ENCODE measurements at places on chromosomes 11 and 22.
A peak's percentile ranks its signal among the peaks of the same experiment; 100 is the strongest.

DNA sequence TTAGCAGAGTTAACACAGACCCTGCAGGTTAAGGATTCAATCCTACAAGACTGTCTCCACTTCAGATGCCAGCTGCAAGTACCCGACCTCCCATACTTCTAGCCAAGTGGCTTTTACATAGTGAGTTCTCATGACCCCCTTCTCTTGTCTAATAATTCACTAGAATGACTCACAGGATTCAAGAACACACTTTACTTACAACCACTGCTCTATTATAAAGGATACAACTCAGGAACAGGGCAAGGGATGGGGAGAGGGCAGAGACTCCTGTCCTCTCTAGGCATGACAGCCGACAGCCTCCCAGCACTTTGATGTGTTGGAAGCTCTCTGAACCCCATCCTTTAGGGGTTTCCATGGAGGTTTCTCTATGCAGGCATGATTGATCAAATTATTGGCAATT, 60.0 kb downstream of the MYO18B start:
- no peaks in the 10 kb centered on the region for H3K36me3 ChIP-seq
- DNase-seq, result no peak
- H3K4me1 ChIP-seq, result no peaks in the 10 kb centered on the region
- peaks cover 8% of the 10 kb centered on the region for H3K27me3 ChIP-seq
- no peak overlapping the region for H3K4me3 ChIP-seq
- no peak overlapping the region for H3K27ac ChIP-seq

DNA sequence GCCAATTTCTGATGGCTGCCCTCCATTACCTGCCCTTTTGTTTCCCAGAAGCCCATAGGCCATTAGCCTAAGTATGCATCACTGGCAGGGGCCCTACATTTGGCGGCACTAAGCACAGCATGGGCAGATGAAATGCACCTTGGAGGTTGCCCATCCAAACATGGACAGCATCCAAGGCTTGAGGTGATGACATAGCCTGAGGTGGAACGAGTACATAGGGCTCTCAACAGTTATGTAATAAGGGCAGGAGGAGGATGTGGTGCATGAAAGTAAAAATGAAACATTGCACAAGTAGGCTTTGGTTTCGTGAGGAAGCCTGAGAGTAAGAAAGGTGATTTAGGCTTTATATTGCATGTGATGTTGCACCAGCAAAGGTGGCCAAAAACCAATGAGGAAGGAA, 148.1 kb downstream of the FAM76B start:
- peak; percentile 56 for DNase-seq
- peak overlapping the region; percentile 1 for H3K4me3 ChIP-seq
- H3K4me1 ChIP-seq, result peaks cover 22% of the 10 kb centered on the region
- H3K27me3 ChIP-seq, result no peaks in the 10 kb centered on the region
- H3K36me3 ChIP-seq, result peaks cover 29% of the 10 kb centered on the region

GRCh38 chr11:129277198-129277843, 85.2 kb upstream of the ARHGAP32 start:
- H3K27ac ChIP-seq, result no peak overlapping the region
- H3K4me3 ChIP-seq, result peak overlapping the region; percentile 81
- DNase-seq, result no peak
- H3K27me3 ChIP-seq, result peaks cover 15% of the 10 kb centered on the region
- peaks cover 29% of the 10 kb centered on the region for H3K4me1 ChIP-seq

- no peak overlapping the region for H3K4me3 ChIP-seq
- H3K27ac ChIP-seq, result no peak overlapping the region
- DNase-seq, result no peak
- no peaks in the 10 kb centered on the region for H3K36me3 ChIP-seq
- H3K4me1 ChIP-seq, result no peaks in the 10 kb centered on the region
Observed at GRCh38 chr11:38089726-38090125, 1491.7 kb upstream of the RAG2 start.

DNA sequence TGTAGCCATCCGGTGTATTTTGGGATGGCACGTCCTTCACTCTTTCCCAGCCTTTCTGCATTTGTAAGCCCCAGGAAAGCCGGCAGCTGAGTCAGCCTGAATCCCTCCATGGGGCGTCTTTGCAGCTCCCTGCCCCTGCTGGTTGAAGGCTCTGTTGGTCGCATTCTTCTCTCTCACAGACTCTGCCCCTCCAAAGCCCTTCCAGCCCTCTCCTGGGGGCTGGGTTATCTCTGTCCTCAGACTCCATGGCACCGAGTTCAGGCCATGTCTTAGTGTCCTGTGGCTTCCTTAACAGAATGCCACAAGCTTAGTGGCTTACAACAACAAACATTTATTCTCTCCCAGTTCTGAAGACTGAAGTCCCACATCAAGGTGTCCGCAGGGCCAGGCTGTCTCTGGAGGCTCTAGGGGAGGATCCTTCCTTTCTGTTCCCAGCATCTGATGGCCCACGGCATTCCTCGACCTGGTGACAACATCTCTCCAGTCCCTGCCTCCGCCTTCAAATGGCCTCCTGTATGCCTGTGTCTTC, 62.2 kb downstream of the BCR start:
- H3K36me3 ChIP-seq, result peaks cover 5% of the 10 kb centered on the region
- DNase-seq, result no peak
- H3K4me3 ChIP-seq, result peak overlapping the region; percentile 50
- peak overlapping the region; percentile 83 for H3K27ac ChIP-seq
- peaks cover 77% of the 10 kb centered on the region for H3K4me1 ChIP-seq

- H3K27me3 ChIP-seq, result no peaks in the 10 kb centered on the region
- no peaks in the 10 kb centered on the region for H3K4me1 ChIP-seq
- DNase-seq, result no peak
Observed at GRCh38 chr22:47161631-47162030, 399.2 kb downstream of the TBC1D22A start.

GRCh38 chr22:36329254-36330078, 58.3 kb downstream of the MYH9 start:
- H3K27ac ChIP-seq, result peak overlapping the region; percentile 99
- H3K4me1 ChIP-seq, result peaks cover 87% of the 10 kb centered on the region
- no peaks in the 10 kb centered on the region for H3K27me3 ChIP-seq
- peaks cover 96% of the 10 kb centered on the region for H3K36me3 ChIP-seq
- H3K4me3 ChIP-seq, result peak overlapping the region; percentile 86

DNA sequence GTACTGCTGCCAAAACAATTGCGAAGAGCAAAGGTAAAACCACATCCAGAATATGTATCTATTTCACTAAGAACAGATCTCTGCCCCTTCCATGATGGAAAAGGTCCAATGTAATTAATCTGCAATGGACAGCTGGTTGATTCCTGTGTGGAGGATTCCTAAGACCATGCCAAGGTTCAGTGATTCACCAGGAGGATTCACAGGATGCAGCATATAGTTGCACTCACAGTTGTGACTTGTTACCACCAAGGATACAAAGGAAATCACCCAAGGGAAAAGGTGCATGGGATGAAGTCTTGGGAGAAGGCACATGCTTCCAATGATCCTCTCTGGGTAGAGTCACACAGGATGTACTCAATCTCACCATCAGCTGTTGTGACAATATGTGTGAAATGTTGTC, 35.1 kb upstream of the CUL5 start:
- H3K27ac ChIP-seq, result no peak overlapping the region
- peaks cover 1% of the 10 kb centered on the region for H3K27me3 ChIP-seq
- H3K4me1 ChIP-seq, result no peaks in the 10 kb centered on the region
- H3K4me3 ChIP-seq, result no peak overlapping the region

DNA sequence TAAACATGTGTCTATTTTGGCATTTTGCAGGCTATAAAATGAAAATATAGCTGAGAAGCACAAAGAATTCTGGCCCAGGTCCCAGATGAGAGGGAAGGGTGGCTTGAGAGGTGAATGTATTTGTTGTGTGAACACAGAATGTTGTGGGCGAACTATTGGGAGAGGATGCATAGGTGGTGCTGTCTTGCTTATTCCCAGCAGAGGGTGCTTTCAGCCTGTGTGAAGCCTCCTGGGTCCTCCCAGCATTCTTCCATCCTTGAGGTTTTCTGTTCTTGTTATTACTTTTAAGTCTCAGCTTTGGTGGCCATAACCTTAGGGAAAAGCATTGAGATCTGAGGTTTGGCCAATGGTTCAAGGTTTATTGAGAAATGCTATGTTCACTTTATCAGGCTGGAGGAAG, 108.7 kb upstream of the SNX19 start:
- no peak overlapping the region for H3K27ac ChIP-seq
- no peak for DNase-seq
- H3K36me3 ChIP-seq, result no peaks in the 10 kb centered on the region
